Activated CD4-positive, alpha-beta T cell treated with anti-CD3 and anti-CD28 coated beads for 4 hours (primary cell): ENCODE measurements at places on chromosomes 12 and 14.

- no peak for DNase-seq
Measured at GRCh38 chr14:72685456-72685855, 208.4 kb downstream of the DPF3 start.

- no peak for DNase-seq
Measured at GRCh38 chr14:58193542-58193941, 6.4 kb upstream of the ACTR10 start.

- DNase-seq = no peak
Measured at GRCh38 chr12:123089140-123089539, 61.8 kb downstream of the PITPNM2 start.

DNA sequence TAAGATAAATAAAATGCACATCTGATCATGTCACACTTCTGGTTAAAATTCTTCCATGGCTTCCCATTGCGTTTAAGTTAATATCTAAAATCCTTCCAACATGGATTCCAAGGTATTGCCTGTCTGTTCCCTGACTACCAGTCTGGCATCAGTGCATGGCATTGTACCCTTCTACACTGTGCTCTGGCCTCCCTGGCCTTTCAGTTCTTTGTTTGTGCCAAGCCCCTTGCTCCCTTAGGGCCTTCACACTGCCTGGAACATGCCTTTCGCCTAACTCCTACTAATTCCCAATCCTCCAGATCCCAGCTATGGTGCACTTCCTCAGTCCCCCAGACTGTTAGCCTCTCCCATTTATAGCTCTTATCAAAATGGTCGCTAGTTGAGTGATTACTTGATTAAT is 6.3 kb downstream of the CIPC start:
- DNase-seq = no peak

- DNase-seq = no peak
Measured at GRCh38 chr12:113070117-113070906, 13.8 kb downstream of the DTX1 start.

DNA sequence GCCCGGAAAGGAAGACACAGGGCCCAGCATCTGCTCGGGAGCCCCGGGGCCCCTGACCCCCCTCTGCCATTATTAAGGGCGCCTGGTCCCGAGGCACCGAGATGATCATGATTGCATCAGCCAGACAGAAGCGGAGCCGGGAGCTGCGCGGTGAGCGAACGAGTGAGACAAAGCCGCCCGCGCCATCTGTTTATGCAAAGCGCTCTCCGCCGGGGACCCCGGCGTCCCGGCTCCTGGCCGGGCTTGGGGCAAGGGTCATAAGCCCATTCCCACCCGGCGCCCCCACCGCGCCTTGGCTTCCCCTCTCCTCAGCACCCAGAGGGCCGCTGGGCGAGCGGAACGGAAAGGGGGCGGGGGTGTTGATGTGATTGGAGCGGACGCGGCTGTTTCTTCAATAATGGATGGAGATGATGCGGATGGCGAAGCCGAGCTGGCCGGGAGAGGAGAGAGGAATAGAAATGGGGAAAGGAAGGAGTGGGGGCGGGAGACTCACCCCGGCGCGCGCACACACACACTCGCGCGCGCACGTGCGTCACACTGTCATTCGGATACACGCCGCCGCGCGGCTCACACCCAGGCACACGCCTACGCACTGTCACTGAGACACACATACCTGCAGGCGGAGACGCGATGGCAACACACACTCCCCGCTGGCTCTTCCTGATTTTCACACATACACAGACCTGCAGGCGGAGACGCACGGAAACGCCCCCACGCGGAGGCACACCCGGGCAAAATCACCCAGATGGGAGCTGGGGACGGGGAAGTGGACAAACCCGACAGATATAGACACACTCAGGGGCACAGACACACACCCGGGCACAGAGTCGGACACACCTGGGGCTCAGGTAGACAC is 10.7 kb downstream of the STAC3 start:
- DNase-seq = peak; percentile 91

- DNase-seq = no peak
Measured at GRCh38 chr12:24510581-24511125, 438.2 kb downstream of the BCAT1 start.

GRCh38 chr12:122944605-122945592 is 21.4 kb downstream of the ABCB9 start:
- DNase-seq = no peak

- no peak for DNase-seq
Measured at GRCh38 chr12:25792031-25792430, 166.5 kb upstream of the RASSF8 start.

DNA sequence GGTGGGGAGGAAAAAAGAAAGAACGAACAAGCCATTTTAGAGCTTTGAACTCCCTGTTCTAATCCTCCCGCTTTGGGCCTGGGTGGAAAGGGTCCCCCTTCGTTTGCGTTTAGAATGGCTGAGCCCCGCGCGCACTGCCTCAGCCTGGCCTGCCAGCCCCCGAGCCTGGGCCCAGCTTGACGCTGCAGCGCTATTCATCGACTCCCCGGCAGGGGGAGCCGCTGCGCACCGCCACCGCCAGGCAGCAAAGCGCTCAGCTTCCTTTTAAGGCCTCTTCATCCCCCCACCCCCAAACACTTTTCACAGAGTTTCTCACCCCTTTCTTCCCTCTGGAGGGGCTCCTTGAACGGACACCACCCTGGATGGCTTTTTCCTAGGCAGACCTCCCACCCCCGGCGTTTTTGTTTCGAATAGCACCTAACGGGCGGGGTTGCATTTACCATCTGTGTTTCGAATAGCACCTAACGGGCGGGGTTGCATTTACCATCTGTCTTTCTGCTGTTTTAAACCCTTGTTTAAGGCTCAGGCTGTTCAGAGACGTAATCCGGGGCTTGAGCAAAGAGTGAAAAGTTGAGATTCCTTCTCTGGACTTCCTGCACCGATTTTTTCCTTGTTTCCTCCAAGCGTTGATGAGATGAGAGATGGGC is 56.4 kb upstream of the PIWIL1 start:
- DNase-seq = no peak

GRCh38 chr14:25094171-25094907 is 44.4 kb upstream of the STXBP6 start:
- DNase-seq = no peak

DNA sequence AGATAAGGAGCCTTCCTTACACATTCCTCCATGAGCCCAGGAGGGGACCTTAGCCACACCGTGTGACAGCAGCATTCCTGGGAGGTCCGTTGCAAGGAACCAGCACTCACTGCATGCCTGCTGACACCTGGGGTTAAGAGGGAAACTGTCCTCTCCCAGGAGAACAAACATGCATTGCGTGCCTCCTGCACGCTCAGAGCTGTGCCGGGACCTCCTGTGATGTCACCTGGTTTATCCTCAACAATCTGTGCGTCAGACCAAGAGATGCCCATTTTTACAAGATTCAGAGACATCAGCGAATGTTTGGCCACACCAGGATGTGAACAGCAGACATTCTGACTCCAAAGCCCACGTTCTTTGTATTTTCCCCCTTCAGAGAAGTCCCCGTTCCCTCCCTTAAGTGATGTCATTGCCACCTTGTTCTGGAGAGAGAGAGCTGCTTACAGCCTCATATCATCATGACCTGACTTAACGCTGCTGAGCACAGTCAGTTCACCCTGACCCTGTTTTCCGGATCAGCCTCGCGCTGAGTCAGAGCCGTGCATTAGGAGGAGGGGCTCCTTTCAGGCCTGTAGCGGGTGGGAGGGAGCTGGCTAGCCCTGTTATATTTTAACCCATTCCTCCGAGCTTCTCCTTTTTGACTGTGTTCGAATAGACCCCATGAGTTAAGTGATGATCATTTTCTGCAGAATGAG is 36.2 kb downstream of the TMEM120B start:
- DNase-seq = peak; percentile 29

DNA sequence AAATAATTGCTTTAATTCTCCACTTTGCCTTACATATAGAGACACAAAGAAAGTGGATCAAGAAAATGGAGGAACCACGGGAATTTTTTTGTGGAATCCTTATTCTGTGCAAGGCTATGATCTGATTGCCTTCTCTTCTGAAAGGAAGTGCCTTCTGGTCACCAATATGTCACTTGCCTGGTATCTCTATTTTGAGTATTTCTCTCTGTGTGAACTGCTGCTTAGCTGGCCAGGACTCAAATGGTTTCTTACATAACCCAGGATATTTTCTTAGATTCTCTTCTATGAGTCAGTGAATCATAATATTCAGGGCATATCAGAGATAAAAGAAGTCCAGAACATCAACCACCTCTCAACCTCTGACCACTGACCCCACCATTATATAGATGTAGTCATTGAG is 156.1 kb downstream of the DIO2 start:
- DNase-seq = no peak

DNA sequence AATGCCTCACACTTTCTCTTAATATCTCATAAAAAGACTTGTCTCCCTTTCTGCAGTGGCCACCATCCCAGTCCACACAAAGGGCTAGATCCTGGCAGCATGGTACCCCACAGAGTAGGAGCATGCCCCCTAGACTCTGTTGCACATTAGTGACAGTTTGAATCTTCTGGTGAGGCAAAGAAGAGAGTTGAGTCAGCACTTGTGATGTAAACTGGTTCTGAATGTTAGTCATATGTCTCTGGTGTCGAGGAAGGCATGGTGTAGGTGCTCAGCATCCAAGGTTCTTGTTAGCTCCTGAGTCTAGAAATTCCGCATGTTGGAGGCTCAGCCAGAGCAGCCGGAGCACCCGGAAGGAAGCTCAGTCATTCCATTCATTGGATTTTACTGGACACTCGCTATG is 9.8 kb downstream of the TTC9 start:
- DNase-seq = no peak

GRCh38 chr12:92063641-92064040 is 82.0 kb downstream of the BTG1 start:
- DNase-seq = no peak

DNA sequence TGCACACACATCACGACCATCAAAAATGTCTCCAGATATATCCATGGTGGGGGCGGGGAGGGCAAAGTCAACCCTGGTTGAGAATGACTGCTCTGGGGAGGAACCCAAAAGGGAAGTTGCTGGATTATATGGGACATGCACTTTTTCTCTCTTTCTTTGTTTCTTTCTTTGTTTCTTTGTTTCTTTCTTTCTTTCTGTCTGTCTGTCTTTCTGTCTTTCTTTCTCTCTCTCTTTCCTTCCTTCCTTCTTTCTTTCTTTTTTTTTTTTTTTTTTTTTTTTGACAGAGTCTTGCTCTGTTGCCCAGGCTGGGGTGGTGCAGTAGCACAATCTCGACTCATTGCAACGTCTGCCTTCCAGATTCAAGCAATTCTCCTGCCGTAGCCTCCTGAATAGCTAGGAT is 71.5 kb downstream of the TBX5 start:
- no peak for DNase-seq

GRCh38 chr14:104146651-104147345 is 8.4 kb downstream of the KIF26A start:
- no peak for DNase-seq

GRCh38 chr12:93226361-93226760 is 151.4 kb upstream of the NUDT4 start:
- DNase-seq = no peak

DNA sequence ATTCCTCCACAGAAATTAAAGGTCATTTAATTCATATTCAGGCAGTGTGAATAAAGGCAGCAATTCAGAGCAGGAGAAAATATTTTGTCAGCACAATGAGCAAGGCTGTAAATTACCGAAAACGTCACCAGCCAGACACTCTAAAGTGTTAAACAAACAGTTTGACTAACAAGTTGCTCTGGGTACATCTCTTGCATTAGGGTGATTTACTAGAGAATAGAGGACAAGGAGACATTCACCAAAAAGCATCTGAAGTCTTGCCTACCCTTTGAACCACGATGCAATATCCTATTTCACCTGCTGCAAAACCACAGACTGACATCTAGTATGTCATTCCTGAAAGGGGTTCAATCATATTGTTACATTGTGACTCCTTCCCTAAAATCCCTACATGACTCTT is 27.1 kb upstream of the GPHB5 start:
- DNase-seq = no peak

DNA sequence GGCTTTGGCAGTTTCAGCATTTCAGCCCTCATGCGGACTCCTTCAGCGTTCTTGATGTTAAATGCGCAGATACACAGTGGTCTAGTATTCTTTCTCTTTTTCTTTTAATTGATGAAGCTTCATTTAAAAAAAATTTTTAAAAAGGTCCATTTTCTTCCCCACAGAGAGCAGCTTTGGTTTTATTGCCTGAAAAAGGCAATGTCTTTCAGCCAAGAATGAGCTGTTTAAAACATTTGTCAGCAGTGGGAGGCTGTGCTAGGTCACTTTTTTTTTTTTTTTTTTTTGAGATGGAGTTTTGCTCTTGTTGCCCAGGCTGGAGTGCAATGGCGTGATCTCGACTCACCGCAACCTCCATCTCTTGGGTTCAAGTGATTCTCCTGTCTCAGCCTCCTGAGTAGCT is 13.5 kb downstream of the KMT5A start:
- DNase-seq = no peak

DNA sequence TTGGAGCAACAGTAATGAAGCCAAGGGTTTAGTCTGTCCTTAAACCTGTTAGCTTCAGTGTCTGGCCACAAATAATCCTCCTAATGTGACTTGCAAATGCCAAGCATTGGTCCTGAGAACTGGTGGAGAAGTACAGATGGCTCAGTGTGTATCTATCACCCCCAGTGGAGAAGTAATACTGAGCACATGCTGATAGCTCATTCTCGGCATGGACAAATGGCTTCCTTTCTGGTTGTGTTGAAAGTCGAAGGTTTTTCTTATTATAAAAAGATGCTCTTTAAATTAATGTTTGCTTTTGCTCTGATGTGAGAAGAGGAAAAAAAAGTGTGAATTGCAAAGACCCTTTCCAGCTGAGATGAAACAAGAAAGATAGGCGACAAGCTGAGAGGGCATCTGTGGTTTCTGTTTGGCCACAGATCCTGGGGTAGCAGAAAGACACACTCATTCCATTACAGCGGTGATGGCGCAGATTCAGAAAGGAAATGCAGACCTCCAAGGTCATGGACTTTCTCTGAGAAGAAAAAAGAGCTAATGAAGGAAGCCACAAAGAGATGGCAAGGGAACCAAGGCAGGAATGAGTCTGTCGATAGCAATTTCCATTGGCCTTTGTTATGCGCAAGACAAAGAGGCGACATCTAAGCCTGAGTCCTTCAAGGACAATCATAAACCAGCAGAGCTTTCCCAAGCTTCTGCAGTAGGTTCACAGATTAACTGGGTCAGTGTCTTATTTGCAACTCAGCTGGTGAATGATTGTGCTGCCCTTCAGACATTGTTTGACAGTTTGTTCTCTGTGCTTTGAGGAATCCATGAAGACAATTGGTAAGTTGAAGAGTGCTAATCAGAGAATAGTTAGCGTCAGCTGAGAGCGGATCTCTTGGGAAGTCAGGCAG is 155.5 kb upstream of the RGS6 start:
- no peak for DNase-seq

DNA sequence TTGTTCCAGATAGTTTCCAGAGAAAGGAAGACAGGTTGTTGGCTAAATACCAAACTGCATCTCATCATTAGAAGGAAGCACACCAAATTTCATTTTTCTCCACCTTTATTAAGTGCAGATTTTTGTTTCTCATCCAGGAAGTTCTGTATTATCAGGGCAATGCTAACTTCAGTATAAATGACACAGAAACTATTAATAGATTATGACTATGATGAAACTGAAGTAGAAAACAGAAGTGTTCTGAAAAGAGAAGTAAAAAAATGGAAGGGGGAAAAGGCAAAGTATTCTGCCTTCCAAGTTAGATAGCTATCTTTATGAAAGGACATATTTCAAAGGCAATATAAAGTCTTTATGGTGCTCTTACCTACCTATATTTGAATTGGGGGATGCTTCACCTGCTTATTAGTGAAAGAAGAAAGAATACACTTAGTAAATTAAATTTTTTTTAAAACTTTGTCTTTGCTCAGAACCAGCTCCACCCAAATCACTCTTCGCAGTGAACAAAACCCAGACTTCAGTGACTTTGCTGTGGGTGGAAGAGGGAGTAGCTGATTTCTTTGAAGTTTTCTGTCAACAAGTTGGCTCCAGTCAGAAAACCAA is 223.9 kb downstream of the PTPRO start:
- DNase-seq = peak; percentile 18

GRCh38 chr14:25833341-25834126 is 764.3 kb downstream of the NOVA1 start:
- no peak for DNase-seq
